ENCODE measurements at places on chromosomes 4 and X.

GRCh38 chrX:123222920-123223319 is 38.8 kb downstream of the GRIA3 start:
- DNase-seq = no peak

- peak; percentile 18 for DNase-seq
These were observed 216.8 kb upstream of the PSAPL1 start for GRCh38 chr4:7651461-7651921.

GRCh38 chrX:40908857-40909475 is 173.6 kb upstream of the MED14 start:
- peak; percentile 63 for DNase-seq

- no peak for DNase-seq
These were observed 66.4 kb downstream of the DIPK2B start for GRCh38 chrX:45134315-45134731.

- peak; percentile 86 for DNase-seq
These were observed 17.6 kb upstream of the NAT8L start for GRCh38 chr4:2041239-2042130.

DNA sequence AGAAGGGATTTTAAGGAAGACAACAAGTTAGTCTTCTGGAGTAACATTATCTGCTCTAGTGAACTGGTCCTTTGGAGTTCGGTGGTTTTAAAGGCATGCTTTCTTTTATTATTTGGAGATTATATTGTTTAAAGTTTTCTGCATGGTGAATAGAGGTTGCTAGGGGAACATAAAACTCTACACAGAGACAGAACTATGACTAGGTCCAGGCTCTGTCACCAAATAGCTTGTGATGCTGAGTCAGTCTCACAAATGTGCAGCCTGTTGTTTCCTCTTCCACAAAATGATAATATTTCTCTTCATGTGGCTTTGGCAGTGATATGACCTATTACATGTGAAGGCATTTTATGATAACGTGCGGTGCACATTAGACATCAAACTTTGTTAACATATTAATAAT is 132.6 kb downstream of the PACRGL start:
- peak; percentile 87 for DNase-seq

DNA sequence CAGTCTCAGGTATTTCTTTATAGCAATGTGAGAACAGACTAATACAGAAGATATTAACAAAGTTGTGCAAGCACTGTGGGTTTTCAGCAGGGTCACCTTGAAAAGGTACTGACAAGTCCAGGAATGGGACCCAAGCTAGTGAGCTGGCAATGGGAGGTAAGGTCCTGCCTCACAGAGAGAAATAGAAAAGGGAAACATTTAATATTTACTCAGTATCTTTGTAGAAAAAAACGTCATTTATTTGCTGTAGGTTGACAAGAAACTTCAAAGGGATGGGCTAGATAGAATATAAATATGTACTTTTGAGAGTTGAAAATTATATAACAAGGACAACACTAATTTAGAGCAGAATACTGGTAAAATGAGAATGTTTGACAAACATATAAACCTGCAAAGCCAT is 89.0 kb downstream of the GPRIN3 start:
- no peak for DNase-seq

DNA sequence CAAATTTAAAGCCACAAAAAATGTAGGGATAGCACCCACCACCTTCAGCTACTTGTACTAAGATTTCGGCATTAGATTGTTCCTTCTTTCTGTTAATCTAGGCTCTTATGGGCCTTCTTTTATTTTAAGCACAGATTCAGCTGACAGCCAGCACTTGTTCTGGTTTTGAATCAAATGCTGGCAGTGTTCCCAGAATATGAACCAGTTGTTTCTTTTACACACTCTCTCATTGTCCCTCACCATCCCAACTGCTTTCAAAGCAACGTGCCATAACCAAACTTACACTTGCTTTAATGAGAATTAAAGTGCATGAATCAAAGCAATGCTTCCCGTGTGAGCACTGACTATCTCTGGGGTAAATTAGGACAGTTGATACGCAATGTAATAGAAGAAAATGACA is 744.5 kb upstream of the FAM241A start:
- peak; percentile 76 for DNase-seq

- DNase-seq = no peak
These were observed 111.2 kb downstream of the TTC29 start for GRCh38 chr4:146834263-146835034.

DNA sequence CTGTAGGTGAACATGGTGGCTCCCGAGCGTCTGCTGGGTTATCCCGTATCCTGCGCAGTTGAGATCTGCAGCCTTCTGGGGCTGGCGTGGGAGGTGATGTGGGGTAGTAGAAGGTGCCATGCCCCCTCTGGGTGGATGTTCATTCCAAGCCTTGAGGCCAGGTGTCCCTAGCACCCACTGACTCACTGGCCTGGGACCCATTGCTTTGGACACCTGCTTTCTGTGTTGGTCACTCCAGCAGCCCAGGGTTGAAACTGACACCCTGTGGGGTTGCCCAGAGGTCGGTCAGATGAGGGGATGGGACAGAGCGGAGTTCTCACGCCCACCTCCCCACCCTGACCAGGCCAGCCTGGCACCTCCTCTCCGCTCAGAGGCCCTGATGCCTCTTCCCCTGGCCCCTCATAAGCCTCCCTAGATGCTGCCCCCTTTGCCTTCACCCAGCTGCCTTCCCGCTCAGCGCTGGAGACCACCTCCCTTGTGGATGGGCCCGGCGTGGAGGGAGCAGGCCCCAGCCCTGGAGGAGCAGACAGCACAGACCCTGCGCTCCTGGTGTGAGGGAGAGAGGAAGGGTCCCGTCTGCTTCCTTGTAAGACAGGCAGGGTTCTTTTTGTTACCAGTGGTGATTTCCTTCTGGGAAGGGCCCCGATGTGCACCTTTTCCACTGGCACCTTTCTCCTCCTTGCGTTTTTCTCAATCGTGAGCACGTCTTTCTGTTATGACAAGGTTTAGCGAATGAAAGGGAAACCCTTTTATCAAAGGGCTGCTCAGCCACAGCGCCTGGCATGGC is 2.0 kb downstream of the DOK7 start:
- no peak for DNase-seq

- no peak for DNase-seq
These were observed 111.2 kb downstream of the GLRA3 start for GRCh38 chr4:174717828-174718227.

DNA sequence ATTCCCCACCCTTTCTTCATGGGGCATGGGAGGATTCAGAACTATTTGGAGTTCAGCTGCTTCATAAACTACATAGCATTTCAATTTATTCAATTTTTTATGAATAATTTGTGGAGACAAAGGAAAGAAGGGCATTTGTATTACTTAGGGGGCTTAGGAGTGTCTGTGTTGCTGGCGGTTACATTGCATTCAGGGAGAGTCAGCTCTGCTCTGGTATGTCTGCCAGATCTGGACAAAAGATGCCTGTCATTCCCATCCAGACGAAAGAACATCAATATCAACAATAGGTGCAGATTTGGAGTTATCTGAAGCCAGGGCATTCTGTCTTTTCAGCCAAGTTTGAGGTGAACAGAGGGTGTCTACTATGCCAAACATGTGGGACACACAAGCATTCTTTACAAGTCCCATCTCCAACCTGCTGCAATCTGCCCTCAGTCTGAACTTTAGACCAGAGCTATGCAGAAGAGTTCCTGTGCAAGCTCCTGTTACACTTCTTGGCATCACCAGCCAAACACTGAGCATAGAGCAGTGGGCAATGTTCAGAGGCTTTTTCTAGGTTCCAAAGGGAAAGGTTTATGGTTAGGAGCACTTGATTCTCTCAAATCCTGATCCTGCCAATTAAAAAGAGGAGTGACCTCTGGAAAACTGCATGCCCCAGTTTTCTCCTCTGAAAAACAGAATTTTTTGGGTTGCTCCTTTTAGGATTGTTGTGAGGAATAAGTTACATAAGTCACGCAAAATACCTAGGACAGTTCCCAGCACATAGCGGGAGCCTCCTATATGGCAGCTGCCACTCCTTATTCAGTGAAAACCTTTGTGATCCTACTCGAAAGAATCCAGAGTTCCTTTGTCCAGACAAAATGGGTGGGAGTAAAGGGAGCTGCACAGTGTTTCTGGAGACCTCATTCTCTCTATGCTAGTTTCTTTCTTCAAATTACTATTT is 719.5 kb upstream of the SLIT2 start:
- no peak for DNase-seq

- peak; percentile 22 for DNase-seq
These were observed 70.8 kb downstream of the ADRA2C start for GRCh38 chr4:3836756-3837601.

- DNase-seq = no peak
These were observed 279.7 kb downstream of the CAMK2D start for GRCh38 chr4:113481820-113482219.

DNA sequence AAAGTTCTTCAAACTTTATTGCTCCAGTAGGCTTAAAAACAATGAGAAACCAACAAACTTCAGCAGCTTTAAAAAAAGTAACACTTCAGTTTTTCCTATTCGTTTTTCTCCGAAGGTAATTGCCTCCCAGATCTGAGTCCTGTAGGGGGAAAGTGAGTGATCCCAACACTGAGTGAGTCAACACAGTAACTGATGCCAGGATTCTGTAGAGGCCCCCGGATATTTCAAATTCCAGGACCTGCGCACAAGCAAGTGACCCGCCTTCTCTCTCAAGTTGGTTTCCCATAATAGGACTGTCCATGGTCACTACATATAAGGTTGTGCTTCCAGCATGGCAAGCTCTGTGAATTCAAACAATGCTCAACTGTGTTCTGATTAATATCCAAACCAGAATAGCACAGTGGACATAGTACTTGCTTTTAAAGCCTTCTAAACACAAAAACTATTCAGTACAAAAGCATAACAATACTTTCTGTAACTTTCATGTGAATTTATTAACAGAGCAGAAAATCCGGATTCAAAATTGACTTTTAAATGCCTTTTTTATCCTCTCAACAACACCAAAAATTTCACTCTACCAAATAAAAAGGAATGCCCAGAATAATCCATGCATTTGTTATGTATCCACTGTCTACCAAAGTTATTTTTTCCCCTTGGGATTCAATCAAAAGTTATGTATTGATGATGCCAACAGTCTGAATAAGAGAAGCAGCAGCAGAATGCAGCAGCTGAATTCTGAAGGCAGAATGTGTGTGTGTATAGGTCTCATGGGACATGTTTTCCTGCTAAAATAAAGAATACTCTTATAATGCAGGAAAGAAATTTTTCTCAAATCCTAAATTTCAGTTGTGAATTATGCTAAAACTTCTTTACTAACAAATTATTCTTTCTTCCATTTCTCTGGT is at the start of gene DMD:
DMD (minus strand) TSS at position 194 of the 905 bp plus-strand sequence. CDS start 237 bp downstream, outside the sequence.
- no peak for DNase-seq

DNA sequence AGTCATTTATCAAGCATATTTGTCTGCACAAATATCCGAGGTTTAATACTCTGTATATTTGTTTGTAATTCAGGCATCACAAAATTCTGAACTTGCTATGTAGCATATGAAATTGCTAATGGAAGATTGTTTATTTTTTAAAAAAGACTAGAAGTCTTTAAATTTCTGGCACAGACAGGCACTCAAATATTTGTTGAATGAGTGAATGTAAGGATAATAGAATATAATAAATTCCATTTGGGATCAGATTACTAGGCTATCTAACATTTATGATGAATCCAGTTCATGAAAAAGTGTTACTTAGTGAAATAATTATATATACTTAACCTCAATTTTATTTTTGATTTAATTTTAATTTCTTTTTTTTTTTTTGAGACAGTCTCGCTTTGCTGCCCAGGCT is 30.4 kb upstream of the TEC start:
- peak; percentile 54 for DNase-seq

- DNase-seq = peak; percentile 50
These were observed 42.1 kb downstream of the RBPJ start for GRCh38 chr4:26362745-26363439.

GRCh38 chrX:30275498-30275897 is 28.6 kb downstream of the MAGEB1 start:
- DNase-seq = peak; percentile 44

DNA sequence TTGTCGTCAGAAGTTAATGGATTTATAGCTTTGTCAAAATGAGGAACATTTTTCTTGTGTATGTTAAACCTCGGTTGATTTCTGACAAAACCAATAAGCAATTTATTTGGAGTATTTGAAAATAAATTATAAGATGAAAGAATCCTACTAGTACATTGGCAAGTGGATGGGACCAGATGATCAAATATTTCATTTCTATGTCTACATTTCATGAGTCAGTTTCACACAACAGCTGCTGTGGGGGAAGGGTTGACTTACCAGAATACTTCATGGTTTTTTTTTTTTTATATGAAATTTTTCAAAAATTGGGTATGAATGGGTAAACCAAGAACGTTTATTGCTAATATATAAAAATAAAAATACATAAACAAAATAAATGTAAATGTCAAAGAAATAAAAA is 39.4 kb downstream of the RAPGEF2 start:
- DNase-seq = peak; percentile 45

GRCh38 chrX:112779139-112779538 is 61.5 kb downstream of the AMOT start:
- DNase-seq = no peak

DNA sequence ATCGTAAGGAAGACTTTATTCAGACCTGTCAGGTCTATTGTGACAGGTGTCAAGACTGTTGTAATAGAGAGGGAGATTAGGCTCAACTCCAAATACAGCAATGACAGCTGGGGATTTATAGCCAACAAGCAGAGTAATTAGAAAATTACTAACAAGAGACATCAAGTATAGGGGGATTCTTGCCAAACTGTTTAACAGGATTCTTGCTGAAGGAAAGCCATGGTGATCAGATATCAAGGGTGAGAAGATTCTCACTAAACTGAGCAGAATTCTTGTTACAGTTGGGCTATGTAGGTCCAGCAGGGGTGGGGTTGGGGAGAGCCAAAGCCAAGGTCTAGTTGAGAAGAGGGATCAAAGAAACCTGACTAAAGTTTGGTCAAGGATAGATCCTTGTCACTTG is 461.0 kb upstream of the GALNT7 start:
- no peak for DNase-seq

GRCh38 chr4:121148000-121148399 is 16.1 kb downstream of the TNIP3 start:
- peak; percentile 84 for DNase-seq

GRCh38 chrX:295136-295535 is 14.0 kb downstream of the PLCXD1 start:
- DNase-seq = no peak

GRCh38 chr4:186935901-186936300 is 212.2 kb upstream of the FAT1 start:
- DNase-seq = no peak

GRCh38 chrX:2903366-2903765 is 25.8 kb downstream of the ARSD start:
- no peak for DNase-seq

DNA sequence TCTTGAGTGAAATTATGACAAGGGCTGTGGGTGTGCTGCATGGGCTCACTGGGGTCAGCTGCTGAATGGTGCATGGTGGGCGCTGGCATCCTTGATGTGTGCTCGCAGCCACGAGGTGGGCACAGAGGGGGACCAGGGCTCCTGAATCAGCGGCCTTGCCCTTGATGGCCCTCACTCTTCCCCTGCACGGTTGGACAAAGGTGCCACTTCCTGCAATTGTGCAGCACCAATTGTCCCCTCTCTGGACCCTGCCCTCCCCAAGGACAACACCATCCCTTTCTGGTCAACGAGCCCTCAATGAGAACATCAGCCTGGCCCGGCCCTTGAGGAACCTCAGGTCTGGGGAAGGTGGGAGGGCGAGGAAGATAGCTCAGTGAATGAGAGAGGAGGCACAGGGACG is 16.1 kb downstream of the ABLIM2 start:
- DNase-seq = no peak

GRCh38 chr4:47050761-47051725 is 19.7 kb downstream of the GABRB1 start:
- no peak for DNase-seq
